ENCODE measurements at places on chromosomes 7 and 10.

DNA sequence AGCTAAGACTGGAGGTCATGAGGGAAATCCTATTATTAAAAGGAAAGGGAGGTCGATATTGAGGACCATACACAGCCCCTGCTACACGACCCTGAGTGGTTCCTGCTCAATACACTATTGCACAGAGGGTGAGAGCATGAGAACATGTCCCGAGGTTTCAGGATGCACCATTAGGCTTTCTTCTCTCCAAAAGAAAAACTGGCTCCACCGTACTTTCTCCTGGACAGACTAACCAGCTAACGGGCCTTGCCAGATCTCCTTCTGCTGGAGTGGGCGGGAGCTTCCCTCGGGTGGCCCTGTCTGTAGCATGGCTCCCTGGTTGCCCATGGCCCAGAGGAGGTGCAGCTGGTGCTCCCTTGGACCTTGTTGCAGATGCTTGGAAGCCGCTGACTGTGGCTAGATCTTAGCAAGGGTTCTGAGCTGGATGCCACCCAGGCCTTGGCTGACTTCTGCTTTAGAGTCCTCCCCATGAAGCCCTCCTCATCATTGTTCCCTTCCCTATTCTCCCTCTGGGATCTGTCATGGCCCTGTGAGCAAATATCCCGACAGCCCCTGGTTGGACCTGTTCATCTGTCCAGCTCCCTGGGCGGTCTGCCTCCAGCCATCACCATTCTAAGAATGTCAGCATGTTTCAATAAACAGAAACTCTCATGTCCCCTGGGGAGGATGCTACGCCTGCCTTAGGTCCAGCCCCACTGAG is 52.9 kb upstream of the SHH start:
- no peak for DNase-seq

GRCh38 chr7:209906-210305 is 17.5 kb downstream of the FAM20C start:
- DNase-seq, result peak; percentile 28

DNA sequence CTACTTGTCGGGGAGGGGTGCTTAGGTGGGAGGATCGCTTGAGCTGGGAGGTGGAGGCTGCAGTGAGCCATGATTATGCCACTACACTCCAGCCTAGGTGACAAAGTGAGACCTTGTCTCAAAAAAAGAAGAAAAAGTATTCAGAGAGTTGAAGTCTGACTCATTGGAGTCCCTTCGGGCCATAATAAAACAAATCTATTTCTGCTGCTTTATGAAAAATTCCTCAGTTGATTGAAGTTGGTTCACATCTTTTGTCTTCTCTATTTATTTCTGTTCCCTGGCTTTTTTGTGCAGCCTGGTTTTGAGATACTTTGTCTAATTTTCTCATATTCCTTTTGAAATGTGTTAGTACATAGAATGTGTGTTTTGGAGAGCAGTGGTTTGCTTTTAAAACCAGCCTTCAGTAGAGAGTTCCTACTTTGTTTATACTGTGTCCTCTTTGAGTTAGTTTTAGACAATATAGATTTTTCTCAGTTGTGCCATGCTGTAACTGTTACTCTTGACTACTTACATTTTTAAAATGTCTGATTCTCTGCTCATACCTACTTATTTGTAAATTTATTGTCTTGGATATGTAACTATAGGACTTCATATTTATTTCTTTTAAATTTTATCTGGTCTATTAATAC is 36.7 kb downstream of the LUC7L2 start:
- no peak for DNase-seq

GRCh38 chr10:12484941-12485805 is 135.8 kb downstream of the CAMK1D start:
- DNase-seq, result peak; percentile 30

DNA sequence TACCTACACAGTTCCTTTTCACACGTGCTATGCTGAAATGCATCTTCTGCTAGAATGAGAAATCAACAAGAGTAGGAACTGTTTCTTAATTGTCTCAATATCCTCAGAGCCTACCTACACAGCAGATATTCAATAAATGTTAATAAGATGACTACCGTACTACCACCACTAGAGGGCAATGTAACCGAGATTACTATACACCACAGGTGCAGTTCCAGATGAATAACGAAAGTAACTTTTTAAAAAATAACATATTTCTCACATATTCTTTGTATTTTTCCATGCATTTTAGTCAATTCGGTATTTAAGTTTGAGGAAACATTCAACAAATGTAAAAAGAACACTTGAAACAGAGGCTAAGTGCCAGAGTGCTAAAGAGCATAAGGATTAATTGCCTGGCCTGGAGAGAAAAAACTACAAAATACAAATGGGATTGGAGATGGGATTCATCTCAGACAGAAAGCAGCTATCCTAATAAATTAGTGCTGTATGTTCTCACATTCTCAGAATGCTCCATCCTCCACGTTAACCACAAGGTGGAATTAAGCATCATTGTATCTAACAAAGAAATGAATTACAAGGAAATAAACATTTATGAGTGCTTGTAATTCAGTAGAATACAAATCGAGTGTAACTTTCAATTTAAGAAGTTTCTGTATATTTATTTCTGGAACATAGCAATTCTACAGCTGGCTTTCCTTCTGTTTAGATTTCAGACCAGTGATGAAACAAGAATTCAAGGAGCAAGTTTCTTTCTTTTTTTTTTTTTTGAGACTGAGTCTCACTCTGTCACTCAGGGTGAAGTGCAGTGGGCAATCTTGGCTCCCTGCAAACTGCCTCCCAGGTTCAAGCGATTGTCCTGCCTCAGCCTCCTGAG is 20.3 kb upstream of the HECTD2 start:
- no peak for DNase-seq

DNA sequence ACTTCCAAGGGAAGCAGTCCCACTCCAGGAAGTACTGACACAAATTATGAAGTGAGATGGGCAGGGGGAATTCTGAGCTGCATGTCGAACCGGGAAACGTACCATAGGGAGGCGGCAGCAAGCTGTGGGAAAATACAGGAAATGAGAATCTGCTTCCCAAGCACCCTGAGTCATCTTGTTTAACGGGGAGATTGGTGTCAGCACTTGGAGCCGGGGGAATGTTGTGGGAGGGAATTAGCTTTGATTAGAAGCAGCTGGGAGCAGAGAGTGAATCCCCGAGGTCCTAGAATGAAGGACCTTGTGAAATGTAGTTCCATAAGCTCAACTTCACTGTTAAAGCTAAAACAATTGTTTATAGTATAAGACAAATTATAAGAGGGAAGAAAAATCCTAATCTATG is 141.4 kb upstream of the PRKCQ start:
- no peak for DNase-seq

- DNase-seq, result no peak
Observed at GRCh38 chr10:126841341-126841895, 63.8 kb upstream of the DOCK1 start.

All from CD4-positive, alpha-beta T cell treated with Interleukin-15 for 1 hour (primary cell).